ENCODE measurements at places on chromosomes 4 and X.

- no peak for DNase-seq
These were observed 95.9 kb upstream of the C1QTNF7 start for GRCh38 chr4:15331930-15332329.

DNA sequence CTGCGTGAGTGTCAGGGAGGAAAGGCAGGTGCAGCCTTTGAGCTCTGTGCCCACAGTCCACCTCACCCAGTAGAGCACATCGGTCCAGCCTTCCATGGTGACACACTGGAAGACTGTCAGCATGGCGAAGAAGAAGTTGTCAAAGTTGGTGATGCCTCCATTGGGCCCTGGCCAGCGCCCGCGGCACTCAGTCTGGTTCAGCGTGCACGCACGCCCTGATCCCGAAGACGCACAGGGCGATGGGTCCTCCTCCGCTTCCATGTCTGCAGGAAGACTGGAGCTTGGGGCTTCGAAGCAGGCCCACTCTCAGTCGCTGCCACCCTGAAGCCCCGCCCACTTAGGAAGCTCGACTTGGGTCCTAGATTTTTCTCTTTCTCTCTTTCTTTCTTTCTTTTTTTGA lies 5.0 kb downstream of the CACNA1F start:
- DNase-seq: no peak

DNA sequence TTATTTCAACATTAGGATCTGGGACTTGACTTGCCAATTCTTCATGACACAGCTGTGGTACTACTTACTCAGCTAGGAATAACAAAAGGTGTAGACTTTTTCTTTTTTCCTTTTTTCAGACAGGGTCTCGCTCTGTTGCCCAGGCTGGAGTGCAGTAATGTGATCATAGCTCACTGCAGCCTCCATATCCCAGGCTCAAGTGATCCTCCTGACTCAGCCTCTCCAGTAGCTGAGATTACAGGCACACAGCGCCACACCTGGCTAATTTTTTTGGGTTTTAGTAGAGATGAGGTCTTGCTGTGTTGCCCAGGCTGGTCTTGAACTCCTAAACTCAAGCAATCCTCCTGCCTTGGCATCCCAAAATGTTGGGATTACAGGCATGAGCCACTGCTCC lies 16.3 kb downstream of the NOA1 start:
- no peak for DNase-seq

- DNase-seq: no peak
These were observed 46.3 kb upstream of the FAM241A start for GRCh38 chr4:112098841-112099530.

- no peak for DNase-seq
These were observed 368.7 kb downstream of the CCSER1 start for GRCh38 chr4:90495936-90496335.

- DNase-seq: no peak
These were observed 32.6 kb downstream of the BEND4 start for GRCh38 chr4:42119886-42120285.

DNA sequence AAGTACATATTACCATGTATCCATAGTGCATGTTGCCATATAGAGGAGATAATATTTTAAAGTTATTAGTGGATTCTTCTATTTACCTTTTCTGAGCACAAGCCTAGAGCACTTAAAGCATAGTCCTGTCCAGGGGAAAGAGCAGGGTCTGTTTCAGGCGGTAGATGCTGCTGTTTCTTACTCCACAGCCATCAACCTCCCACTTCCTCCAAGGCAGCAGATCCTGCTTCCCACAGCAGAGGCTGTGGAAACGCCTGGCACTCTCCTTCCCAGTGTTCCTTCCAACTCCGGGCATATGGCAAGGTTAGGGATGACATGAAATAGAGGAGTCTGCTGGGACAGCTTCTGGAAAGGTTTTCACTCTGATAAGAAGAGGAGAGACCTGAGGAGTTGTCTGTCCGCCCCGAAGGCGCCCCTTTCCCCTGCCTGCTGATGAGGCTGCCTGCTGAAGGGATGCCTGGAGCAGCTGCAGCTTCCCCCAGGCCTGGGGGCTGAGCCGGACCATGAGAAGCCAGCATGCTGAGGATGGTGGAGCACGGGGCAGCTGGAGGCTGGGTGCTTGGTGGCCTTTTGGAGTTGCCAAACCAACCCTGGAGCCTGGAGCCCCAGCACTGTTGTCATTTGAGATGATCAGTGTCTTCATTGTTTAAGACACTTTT lies 43.9 kb upstream of the SLC25A4 start:
- DNase-seq: no peak

DNA sequence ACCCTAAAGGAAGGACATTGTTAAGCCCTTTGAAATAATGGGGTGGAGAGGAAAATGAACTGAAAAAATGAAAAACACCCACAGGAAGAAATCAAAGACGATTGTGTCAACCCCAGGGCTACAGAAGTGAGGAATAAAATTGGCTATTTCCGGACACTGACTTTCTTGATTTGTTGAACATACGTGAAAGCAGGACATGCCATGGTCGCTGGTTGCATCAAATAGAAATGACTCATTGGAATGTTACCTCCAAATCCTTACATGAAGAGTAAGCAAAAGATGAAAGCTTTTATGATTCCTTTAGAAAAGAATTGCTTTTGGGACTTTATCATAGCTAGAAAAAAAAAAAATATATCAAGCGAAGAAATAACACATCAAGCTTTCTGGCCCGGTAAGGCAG lies 75.3 kb downstream of the DCUN1D4 start:
- DNase-seq: no peak

GRCh38 chr4:186400676-186401075 lies 134.7 kb downstream of the F11 start:
- no peak for DNase-seq

- DNase-seq: no peak
These were observed 265.3 kb downstream of the BANK1 start for GRCh38 chr4:102055805-102056204.

DNA sequence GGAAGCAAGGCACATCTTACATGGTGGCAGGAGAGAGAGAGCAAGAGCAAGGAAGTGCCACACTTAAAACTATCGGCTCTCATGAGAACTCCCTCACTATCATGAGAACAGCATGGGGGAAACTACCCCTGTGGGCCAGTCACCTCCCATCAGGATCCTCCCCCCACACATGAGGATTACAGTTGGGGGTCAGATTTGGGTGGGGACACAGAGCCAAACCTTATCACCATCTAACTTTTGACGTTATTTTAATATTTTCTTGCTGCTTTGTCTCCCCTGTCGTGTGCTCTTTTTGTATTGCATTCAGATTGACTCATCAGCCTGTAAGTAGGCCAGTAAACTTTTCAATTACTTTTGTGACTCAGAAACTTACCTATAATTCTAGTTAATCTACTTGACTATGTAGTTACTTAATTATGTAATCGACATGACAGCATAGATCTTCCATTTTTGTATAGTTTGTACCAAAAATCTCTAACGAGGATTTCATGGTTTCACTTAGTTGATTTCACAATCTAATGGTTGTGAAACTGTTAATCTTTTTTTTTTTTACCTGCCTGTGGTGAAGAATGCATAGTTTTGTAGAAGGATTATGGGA lies 18.3 kb downstream of the STIM2 start:
- no peak for DNase-seq

GRCh38 chr4:772118-772517 lies 53.8 kb downstream of the CPLX1 start:
- DNase-seq: no peak

DNA sequence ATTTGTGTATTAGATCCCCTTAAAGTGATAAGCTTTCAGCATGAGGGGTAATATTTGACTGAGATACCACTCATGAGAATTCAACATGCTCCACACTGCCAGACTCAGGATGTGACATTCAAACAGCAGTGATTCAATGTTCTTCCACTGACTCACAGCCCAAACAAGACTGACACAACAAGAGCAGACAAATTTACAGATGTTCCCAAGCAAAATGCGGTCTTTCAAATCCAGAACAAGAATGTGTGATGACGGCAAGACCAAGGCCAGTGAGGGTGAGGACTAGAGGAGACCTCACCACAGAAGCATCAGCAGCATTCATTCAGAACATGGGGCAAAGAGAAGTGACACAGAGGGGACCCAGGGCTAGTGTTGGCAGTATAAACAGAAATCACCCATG lies 99.3 kb upstream of the GRIA3 start:
- DNase-seq: no peak

- no peak for DNase-seq
These were observed 9.5 kb downstream of the IDS start for GRCh38 chrX:149495573-149496071.

- peak; percentile 40 for DNase-seq
These were observed 34.2 kb downstream of the FAM193A start for GRCh38 chr4:2570551-2571222.

DNA sequence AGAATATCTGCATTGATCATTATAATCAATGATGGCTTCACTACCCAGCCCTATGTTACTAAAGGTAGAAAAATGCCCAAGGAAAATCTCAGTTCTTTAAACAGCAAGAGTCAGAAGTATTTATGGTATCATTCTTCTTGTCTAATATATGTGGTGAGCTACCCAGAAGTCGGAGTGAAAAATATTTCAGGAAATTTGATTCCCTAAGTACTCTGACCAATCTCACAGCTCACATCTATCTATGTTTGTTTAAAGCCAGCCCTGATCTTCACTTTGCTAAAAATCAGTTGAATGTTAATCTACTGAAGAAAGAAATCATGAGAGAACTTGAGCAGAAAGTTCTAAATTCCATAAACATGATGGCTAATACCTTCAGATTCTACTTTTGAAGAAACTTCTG lies 522.9 kb upstream of the SLIT2 start:
- DNase-seq: no peak

DNA sequence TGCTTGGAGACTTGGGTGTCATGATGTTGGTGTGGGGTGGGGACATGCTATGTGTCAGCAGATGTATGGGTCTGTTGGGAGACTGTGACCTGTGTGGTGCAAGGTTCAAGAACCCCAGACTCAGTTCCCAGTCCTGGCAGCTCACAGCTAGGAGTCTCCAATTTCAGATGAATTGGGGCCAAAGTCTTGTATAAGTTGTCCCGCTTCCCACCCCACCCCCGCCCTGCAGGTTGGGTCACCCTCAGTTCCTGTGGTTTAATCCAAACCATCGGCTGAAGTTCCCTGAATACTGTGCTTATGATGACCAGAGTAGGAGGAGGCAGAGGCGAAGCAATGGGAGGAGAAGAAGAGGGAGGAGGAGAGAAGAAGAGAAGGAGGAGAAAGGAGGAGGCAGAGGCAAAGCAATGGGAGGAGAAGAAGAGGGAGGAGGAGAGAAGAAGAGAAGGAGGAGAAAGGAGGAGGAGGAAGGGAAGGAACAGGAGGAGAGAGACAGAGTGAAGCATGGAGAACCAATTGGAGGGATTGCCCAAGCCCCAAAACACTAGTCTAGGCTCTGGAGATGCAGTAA lies 112.6 kb downstream of the EFNB1 start:
- DNase-seq: no peak

DNA sequence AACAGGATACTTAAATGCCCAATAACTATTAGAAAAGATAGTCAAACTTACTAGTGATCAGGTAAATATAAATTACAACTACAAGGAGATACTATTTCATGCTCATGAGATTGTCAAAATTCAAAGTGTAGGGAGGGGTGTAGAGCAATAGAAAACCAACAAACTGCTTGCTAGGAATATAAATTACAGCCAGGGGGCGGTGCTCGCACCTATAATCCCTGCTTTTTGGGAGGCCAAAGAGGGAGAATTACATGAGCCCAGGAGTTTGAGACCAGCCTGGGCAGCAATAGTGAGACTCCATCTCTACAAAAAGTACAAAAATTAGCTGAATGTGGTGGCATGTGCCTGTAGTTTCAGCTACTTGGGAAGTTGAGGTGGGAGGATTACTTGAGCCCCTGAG lies 556.5 kb upstream of the NR3C2 start:
- no peak for DNase-seq

GRCh38 chrX:350534-351323 lies 32.1 kb upstream of the GTPBP6 start:
- DNase-seq: no peak

GRCh38 chr4:75637176-75637575 lies 6.8 kb upstream of the CDKL2 start:
- DNase-seq: no peak

DNA sequence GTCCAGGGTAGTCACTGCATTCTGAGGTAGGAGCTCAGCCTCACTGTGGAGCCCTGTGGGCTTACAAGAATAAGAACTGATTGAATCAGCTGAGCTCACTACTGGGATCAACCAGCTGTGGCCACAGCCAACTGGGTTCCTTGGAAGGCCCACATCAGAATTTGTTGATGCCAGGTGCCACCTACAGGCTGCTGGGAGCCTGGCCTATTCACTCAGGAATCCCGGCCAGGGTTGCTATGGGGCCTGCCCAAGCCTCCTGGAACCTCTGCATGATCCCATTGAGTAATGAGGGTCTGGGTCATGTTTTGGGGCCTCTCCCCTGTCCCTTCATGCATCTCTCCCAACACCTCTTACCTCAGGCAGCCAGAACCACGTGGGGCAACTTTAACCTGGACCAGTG lies 53.9 kb upstream of the KIAA1210 start:
- no peak for DNase-seq

GRCh38 chrX:136227948-136228838 lies 23.0 kb downstream of the MAP7D3 start:
- no peak for DNase-seq

- DNase-seq: no peak
These were observed 42.7 kb upstream of the CITED1 start for GRCh38 chrX:72348247-72348979.

GRCh38 chr4:26127851-26128337 lies 192.9 kb upstream of the RBPJ start:
- DNase-seq: no peak

DNA sequence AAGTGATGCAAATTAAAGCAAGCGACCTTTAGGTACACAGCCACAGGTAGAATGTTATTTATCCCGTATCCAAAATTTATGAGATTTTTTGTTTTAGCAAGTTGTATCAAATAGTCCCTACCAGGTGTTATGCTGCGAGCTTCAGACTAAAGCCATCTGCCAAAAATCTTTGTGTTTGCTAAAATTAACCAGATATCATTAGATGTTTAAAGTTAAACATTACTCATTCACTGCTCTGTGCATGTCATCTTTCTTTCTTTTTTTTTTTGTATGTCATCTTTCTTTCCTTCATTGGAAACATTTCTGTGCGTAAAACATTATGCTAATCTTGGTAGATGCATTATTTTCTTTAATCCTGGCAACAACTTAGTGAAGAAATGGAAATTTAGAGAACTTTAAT lies 173.1 kb downstream of the FHIP1A start:
- DNase-seq: no peak

DNA sequence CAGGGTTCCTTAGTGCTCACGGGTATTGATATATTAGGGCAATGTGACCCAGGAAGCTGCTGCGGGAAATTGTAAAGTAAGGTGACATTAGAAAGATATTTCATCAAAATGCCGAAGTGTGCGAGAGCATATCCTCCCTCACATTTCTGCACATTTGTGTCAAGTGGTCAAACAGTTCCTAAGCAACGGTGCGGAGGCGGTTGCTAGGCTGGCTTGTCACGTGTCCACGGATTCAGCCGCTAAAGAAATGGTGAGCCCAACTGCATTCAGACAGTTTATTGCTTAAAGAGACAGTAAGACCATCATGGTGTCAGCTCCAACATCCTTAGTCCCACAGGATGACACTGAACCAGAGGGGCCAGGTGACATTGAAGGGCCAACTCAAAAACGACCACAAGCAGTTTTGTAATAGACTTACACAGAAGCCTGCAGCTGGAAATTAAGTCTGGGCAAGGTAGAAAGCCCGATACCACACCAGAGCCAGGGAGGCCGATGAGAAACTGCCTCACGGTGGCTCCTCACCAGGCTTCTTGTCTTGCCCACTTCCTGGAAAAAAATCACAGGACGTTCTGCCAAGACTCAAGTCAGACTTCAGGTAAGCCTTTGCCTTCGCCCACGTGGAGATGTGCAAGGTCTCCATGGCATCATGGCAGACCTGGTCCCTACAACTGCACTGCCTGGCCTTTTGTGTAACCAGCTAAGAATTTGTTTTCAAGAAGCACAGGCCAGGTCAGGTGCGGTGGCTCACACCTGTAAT lies 50.4 kb downstream of the USP11 start:
- DNase-seq: no peak

Data from activated naive CD4-positive, alpha-beta T cell (primary cell).